ENCODE measurements at places on chromosomes 4 and X.

GRCh38 chrX:96224279-96224678 is 460.4 kb upstream of the DIAPH2 start:
- DNase-seq = no peak

DNA sequence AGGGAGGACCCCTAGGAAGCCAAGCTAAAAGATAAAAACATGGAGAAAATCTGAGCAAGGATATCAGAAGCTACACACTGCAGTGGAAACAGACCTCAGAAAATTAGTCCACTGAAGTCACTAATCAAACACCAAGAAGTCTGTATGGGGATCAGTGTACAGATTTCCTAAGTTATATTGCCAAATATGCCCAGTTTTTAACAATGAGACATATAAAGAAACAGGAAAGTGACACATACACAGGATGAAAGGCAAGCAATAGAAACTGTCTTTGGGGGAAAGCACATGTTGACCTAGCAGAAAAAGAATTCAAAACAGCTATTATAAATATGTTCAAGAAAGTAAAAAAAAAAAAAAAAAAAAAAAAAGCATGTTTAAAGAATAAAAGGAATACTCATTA is 153.7 kb downstream of the PPP4R3C start:
- DNase-seq = no peak

DNA sequence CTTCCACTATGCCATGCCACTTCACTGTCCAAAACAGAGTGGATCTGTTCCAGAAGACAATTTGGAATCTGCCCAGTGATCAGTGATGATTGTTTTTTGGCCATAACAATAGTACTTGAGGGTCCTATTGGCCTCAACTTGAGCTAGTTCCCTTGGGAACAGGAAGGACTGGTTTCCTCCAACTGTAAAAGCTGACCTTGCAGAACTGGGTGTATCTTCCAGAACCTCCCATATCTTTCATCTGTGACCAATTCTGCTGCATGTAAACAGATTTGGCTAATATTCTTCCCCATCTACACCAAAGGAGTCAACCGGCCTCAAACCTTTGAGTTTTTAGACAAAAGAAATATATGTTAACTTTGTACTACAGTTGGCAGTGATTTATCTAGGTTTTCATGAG is 165.1 kb upstream of the TRPC5 start:
- no peak for DNase-seq

DNA sequence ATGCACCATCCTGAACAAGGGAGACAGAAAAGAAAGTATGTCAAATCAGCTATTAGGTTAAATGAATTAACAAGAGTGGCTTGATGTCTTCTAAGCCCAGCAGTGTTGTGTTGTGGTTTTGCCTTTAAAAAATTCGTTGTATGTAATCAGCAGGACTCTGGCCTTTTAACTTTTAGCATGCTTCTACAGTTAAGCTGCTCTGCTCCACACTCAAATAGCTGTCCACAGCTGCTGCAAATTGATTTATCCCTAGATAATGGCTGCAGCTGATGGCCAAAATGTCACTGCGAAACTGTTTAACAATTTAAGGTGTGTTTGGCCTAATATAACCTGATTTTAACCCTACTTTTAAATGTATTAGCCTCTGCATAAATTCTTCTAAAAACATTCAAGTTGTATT is 85.8 kb downstream of the CXXC4 start:
- DNase-seq = no peak

DNA sequence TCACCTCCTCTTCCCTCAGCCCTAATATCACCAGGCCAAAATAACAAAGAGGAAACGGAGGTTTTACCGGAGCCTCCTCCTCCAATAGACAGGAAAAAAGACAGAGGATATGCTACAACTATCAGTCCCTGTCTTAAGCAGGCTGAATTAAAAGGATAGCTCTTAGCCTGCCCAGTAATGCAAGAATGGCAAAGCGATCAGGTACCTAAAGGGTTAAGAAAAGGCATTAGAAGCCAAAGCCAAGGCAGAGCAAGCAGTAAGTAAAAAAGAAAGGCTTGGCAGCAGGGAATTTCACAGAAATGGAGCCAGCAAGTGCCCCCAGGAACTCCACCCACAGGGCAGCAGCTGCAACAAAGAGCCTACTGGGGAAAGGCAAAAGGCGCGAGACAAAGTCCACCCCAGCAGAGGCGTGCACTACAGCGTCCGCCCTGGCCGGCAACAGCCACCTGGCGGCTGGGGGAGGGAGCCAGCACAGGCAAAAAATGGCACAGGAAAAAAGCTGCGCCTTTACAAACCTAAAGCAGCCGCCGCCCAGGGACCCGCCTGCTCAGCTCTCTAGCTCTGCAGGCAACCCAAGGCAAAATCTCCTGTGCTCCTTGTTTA is 220.6 kb upstream of the ZC4H2 start:
- DNase-seq = no peak

DNA sequence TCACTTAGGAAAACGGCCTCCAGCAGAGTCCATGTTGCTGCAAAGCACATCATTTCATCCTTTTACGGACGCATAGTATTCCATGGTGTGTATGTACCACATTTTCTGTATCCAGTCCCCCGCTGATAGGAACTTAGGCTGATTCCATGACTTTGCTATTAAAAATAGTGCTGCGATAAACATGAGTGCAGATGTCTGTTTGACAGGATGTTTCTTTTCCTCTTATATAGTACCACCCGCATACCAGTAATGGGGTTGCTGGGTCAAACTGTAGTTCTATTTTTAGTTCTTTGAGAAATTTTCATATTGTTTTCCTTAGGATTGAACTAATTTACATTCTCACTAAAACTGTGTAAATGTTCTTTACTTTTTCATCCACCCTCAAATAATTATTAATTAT is 50.5 kb downstream of the VEGFC start:
- DNase-seq = no peak

- no peak for DNase-seq
These were observed 11.0 kb upstream of the SCD5 start for GRCh38 chr4:82809619-82810018.

GRCh38 chrX:103310555-103311398 is at the start of gene BEX2:
Gene BEX2 (minus strand): TSS chrX:103310990. CDS start chrX:103309976, 1,014 bp downstream.
- peak; percentile 4 for DNase-seq

GRCh38 chrX:18291006-18291545 is 63.4 kb downstream of the SCML2 start:
- no peak for DNase-seq

DNA sequence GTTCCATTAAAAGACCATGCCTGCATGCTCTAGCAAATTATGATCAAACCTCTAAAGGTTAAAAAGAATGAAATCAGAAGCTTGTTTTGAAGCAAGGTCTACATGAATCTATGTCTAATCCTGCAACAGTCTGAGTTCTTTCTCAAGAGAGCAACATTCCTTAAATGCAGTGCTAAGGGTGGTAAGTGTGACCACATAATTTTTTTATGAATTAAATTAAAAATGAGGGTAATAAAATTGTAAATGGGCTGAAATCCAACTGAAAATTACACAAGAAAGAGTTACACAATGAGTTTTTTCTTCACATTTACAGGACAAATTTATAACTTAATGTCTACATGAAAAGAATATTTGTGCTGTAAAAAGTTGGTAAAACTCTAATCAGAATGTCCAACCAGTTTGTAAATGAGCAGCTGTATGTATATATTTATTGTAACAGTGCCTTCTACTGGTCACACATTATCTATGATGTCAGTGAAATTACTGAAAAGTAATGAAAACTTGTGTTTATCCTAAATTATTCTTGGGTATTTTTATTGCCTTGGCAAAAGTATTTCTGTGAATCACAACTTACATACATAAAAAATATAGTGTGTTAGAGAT is 336.3 kb upstream of the PITX2 start:
- DNase-seq = no peak

DNA sequence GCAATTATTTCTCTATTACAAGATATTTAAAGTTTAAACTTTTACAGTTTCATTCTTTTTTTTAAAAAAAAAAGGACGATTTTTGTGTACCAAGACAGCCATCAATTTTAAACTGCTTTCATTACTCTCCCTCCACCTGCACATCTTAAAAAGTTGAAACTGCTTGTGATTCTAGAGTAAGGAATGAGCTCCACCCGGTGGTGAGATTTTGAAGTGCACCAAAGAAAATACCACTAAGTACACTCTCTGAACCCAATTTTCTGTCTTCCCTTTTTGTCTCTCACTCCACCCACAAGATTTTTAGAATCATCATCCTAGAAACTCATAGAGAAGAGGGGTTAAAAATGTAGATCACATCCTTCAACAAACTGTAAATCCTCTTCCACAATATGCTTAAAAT is 91.3 kb upstream of the WDR44 start:
- DNase-seq = no peak

- no peak for DNase-seq
These were observed 39.9 kb downstream of the RAB40AL start for GRCh38 chrX:102976793-102977495.

- DNase-seq = no peak
These were observed 390.6 kb upstream of the ATOH1 start for GRCh38 chr4:93437991-93438390.

- DNase-seq = no peak
These were observed 4.5 kb upstream of the CBR4 start for GRCh38 chr4:169014586-169014985.

GRCh38 chr4:174437749-174438148 is 84.5 kb downstream of the HPGD start:
- no peak for DNase-seq

DNA sequence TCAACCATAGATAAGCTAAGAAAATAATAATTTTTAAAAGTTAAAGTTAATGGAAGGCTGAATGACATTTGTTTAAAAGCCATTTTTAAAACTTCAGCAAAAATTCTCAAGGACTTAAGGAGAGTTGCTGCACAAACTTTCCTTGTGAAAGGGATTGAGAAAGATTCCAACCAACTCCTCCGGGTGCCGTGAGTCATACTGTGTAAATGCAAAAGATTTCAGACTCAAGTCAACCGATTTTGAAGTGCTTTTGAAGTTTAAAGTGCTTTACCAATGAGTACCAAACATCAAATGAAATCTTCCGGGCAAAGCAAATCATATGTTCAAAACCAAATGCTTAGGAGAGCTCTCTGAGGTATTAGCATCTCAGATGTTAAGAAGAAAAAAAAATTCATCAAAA is 31.4 kb downstream of the VCX2 start:
- DNase-seq = peak; percentile 0

DNA sequence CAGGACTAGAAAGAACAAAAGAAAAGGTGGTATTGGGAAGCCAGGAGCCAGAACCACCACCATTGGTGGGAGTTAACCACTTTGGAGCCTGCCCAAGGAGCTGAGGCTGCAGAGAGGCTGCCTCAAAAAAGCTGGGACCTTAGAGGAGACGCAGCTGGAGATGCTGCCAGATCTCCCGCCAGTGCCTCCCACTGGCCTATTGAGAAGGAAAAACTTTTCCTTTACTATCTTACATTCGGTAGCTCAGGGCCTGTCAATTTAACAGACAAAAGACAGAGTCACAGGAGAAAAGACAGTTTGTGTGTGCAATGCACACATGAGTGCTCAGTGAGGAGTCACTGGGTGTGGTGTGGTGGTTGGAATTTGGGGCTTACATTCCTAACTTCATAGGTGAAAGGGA is 52.4 kb upstream of the HPSE start:
- DNase-seq = no peak

DNA sequence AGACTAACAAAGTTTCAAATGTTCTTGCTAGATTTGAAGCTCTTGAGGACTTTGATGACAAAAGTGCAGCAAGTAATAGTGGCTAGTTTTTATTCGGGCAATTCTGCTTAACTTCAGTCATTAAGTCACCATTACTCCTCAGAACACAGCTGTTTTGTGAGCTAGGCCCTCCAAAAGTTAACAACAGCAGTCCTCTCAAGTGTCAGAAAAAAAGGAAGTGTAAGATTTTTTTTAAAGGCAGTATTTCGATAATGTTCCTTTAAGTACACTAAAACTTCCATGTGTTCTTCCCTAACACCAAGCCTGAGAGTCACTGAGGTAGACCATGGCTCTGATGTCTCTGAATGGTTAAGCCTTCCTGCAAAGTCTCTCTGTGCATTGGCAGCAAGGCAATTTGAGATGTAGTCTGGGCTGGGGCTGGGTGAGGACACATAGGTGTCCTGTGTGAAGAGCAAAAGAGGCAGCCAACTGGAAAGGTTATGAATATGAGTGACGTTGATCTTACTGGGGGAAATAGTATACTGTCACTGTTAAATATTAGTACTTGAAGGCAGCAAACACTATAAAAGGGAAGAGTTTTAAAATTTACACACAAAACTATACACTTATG is 174.0 kb upstream of the MAP3K15 start:
- DNase-seq = no peak

DNA sequence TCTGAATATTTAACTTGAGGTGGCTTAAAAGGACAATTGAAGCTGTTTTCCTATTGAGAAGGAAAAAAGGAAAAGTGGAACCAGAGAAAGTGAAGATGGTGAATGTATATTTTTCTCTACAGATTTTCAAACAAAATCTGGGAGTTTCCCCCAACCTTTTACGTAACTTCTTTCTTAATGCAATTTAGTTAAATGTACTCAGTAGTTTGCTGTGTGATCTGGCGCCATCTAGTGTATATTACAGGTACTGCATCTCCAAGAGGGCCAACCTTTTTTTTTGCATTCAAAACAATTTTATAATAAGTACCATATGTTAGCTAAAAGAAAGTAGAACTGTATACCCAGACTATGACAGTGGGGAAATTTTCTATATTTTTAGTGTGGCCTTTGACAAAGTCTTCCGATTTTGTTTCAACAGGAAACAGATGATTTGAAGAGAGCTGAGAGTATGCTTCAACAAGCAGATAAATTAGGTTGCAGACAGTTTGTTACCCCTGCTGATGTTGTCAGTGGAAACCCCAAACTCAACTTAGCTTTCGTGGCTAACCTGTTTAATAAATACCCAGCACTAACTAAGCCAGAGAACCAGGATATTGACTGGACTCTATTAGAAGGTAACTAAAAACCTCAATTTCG is 82.0 kb downstream of the PLS3 start:
- DNase-seq = peak; percentile 5

DNA sequence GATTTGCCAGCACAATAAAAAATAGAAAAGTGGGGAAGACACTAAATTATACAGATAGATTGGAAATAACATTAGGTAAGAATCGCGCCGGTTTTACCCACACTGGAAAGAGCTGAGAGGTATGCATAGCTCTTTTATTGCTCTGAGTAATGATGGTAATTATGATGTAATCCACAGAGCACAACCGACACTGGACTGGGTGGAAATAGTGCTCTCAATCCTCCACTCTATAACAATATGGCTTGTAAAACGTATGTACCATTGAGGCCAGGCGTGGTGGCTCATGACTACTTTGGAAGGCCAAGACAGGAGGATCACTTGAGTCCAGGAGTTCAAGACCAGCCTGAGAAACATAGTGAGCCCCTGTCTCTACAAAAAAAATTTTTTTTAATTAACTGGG is 104.3 kb upstream of the RAPGEF2 start:
- no peak for DNase-seq

GRCh38 chrX:134999469-134999868 is 8.7 kb downstream of the SMIM10 start:
- DNase-seq = no peak

DNA sequence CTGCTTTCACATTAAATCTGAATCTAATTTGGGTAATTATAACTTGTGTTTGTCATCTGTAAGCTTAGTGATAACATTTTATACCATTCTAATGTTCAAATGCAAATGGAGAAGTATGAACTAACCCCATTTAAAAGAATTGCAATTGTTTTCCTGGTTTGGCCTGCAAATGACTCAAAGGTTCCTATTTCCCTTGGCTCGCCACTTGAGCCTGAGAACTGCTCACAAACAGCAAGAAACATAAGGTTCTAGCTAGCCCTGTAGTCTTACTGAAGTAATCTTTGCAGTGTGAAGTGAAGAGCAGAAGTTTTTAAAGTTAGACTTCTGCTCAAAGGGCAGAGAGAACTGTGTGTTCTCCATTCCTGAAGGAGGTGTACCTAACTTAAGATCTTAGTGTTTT is 27.2 kb downstream of the UPRT start:
- no peak for DNase-seq
